NCI-H460 (cell line): ENCODE measurements at places on chromosomes 11 and 22.
A peak's percentile ranks its signal among the peaks of the same experiment; 100 is the strongest.

DNA sequence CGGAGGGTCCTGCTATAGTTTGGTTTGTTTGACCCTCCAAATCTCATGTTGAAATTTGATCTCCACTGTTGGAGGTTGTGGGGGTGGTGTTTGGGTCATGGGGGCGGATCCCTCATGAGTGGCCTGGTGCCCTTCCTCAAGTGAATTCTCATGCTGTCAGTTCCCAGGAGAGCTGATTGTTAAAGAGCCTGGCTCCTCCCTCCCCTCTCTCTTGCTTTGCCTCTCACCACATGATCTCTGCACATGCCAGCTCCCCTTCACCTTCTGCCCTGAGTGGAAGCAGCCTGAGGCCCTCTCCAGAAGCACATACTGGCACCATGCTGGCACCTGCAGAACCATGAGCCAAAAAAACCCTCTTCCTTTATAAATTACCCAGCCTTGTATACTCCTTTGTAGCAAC lies 7.1 kb downstream of the TSPAN18 start:
- no peak for DNase-seq

DNA sequence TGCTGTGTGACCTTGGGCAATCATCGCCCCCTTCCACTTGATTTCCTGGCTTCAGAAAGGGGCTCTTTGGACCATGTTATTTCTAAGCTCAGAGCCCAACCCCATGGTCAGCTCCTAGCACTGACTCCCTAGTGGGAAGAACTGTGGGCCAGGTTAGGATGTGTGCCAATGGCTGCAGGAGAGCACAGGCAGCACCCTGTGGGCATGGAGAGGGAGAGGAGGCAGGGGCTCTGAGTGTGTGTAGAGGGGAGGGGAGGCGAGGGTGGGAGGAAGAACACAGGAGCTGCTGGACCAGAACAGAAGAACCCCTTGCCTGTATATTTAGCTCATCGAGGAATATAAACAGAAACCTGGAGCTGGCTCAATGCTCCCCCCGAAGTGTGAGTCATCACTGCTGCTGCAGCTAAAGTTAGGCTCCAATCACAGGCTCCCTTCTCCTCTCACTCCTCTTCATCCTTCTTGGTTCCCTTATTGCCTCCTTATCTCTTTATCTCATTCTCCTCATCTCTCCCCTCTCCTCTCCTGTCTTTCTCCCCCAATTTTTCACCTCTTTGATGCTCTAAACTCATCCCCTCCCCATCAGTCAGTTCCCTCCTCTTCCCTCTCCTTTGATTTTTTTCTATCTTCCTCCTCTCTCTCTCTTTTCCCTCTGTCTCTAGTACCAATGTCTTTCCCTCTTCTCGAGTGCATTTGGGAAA lies 14.5 kb upstream of the RPS19BP1 start:
- DNase-seq: no peak

DNA sequence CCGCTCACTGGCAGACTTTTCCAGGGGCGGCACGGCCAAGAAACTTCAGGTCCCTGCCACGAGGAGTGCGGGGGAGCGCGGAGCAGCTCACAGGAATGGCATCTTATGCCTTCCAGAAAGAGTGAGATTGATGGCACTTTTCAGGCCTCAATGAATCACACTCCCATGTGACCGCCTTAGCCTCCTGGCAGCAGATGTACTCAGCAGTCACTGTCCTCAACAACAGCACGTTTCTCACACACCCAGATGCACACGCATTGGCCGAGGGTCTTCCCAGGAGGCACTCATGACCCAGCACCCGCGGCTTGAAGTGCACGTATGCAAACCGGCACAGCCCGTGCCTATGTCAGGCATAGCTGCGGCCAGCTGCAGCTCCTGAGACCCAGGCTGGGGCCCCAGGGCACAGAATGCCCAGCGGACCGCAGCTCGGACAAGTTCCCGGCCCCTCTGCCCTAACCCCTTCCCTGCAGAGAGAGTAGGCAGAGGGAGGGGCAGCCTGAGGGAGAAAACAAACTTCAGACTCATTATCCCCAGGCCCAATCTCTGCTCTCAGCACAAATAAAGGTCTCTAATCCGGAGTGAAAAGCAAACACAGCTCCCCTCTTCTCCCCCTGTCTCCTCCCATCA lies 48.3 kb downstream of the RPUSD4 start:
- DNase-seq: no peak

DNA sequence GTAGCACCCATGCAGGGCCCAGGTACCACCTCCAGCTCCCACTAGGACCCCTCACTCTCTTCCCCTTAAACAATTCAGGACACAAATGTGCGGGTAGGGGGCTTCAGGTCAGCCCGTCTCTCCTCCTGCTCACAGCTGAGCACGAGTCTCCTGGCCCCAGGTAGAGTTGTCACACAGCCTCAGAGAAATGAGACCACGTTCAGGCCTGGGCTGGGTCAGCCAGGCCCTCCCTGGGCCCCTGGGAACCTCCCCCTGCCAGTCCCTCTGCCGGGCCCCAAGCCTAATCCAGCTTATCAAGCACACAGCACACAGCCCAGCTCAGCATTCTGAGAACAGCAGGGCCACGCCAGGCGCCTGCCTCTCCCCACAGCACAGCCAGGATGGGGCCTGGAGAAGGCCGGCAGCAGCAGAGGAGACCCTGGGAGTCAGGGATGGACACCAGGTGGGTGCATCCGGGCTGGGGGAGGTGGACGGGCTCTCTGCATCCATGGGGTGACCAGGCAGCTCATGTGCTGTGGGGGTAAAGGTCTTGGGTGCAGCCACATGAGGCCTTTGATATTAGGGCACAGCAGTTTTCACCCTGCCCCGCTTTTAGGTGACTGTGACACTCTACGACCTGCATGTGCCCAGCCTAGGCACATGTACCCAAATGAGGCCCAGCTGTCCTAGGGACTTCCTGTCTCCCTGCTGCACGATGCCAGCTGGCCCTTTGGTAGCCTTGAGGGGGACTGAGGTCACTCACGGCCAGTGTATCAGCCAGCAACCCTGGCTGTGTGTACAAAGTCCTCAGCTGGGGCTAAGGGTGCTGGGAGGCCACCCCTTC lies 87.0 kb downstream of the MORC2 start:
- DNase-seq: no peak

GRCh38 chr11:121212536-121213361 lies 79.8 kb upstream of the SC5D start:
- no peak for DNase-seq

DNA sequence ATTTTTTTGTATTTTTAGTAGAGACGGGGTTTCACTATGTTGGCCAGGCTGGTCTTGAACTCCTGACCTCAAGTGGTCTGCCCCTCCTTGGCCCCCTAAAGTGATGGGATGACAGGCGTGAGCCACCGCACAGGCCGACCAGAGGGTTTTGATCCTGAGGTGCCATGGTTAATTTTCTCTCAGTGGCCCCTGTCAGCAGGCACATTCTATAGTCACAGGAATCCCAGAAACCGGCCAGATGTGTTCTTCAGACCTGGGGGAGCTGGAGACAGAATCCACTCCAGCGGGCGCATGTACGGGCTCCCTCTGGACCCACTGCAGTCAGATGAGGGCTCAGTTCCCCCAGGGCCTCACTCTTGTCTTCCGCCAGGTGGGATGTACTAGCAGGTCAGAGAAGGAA lies 17.0 kb downstream of the IGLL1 start:
- no peak for DNase-seq

- no peak for DNase-seq
Observed at GRCh38 chr11:97079244-97079643, 689.4 kb downstream of the JRKL start.

- no peak for DNase-seq
Observed at GRCh38 chr11:64074239-64074638, 38.5 kb downstream of the FLRT1 start.

DNA sequence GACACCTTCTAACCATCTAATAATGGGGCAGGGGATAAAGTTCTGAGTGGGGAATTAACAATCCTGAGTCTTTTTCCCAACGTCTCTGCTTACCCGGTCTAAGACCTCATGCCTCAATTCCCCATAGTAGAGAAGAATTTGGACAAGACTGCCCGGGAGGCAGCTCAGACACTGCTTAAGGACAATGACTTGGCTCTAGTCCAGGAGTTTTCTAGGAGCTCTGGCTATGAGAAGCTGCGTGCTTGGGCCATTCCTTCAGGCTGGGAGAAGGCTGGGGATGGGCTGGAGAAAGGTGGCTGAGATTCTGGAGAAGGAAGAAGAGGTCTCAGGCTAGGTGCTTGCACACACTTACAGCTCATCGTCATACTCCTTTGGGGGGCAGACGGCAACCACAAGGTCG lies 19.8 kb upstream of the ABCC8 start:
- DNase-seq: no peak

- DNase-seq: no peak
Observed at GRCh38 chr22:38233427-38233826, 31.6 kb downstream of the MAFF start.

DNA sequence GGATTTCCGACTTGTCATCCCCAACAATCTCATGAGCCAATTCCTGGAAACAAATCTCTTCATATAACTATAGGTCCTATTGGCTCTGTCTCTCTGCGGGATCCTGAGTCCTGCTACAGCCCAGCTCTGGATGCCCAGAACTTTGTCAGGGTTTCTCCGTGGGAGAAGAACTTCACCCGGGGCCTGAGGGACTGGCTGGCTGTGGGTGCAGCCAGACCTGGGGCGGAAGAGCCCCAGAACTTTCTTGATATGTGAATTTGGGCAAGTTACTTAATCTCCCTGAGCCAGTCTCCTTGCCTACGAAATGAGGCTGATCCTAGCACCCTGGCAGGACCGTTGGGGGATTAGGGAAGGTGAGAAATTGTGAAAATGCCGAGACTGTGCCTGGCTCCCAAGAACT lies 6.6 kb upstream of the TRIM29 start:
- DNase-seq: no peak

DNA sequence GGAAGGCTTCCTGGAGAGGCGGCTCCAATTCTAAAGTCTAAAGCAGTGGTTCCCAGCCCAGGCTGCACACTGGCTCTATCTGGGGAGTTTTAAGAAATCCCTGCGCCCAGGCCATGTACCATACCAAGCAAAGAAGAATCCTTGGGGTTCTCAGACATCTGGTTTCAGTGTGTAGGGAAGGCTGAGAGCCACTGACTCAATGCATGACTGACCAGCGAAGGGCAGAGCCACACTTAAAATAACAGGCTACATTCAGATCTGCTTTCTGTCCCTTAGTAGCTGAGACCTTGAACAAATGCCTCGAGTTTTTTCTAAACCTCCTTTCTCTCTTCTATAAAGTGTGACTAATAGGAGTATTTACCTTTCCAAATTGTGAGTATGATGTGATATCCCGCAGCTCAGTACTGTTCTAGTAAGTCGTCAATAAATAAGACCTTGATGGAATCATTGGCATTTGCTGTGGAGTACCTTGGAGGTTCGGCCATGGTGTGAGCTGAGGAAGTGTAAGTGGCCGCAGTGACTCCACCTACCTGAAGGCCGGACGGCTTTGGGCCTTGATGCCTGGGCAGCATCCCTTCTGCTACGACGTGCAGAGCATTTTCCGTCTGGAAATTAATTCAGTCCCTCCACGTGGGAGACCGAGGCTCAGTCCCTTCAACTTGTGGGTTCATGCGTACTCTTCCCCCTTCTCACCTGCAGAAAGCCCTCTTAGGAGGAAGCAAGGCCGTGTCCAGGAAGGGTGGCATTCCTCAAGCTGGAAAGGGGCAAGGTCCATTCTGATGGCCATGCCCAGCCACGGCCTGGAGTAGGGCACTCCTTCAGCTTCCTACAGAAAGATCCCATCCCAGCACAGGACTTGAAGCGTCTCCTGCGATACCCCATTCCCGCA lies 25.1 kb downstream of the GLB1L2 start:
- no peak for DNase-seq

DNA sequence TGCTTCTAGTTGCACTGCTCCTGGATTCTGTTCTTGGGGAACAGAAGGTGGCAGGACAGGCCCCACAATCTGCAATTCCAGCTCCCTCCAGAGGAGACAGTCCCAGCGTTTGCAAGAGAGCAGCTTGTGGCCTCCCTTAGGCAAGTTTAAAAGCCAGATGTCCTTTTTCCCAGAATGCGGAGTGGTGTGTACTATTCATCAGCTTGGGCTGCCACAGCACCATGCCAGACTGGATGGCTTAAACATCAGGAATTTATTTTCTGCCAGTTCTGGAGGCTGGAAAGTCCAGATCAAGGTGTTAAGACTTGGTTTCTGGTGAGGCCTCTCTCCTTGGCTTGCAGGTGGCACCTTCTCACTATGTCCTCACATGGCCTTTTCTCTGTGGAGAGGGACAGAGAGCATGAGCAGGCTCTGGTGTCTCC lies 11.7 kb downstream of the MIAT start:
- peak; percentile 45 for DNase-seq

DNA sequence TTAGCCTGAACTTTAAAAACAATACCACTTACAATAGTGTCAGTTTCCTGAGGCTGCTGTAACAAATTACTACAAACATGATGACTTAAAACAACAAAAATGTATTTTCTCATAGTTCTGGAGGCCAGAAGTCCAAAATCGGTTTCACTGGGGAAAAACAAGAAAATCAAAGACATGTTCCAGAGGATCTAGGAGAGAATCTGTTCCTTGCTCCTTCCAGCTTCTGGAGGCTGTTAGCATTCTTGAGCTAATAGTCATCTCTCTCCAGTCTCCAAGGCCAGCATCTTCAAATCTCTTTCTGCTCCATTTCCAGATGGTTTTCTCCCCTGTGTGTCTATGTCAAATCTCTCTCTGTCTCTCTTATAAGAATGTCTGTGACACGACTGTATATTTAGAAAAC lies 67.6 kb upstream of the TEAD1 start:
- DNase-seq: no peak

DNA sequence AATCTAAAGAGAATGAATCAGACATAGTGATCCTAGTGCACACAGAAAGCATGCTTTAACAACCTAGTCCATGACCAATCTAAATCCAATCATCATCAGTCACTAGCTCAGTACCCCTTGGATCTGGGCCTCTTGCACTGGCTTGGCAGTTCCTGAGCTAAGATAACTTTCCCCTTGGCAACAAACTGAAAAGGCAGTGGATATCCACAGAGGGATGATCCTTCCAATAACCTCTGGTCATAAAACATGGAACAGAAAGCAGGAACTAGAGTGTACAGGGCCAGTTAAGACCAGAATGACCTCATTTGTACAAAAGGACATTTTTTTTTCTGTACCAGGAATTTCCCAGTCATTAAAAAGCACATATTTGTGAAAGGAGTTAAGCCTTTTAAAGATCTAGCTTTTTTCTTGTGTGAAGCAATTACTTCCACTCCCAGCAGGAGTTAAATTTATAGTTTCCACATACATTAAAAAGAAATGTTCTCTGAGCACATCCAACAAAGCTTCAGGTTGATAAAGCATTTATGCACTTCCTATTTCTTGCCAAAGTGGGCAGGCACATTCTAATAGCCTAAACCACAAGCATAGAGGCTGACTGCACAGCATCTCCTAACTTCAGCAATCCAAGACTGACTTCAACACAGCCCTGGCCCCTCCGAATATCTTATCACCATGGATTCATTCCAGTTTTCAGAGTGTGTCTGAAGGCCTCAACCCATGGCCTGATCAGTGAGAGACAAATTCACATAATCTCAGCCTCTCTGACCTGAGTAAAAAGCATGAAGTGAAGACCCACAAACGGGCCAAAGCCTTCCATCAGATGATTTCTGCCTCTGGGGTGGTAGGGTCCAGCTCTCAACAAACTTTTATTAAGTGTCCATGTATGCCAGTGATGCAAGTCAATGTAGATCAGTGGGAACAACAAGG lies 29.9 kb downstream of the GUCY1A2 start:
- no peak for DNase-seq
